Activated T-cell treated with anti-CD3 and anti-CD28 coated beads, Interleukin-2, amount 50 U/mL, for 24 hours (primary cell): ENCODE measurements at places on chromosomes 1 and 21.
A peak's percentile ranks its signal among the peaks of the same experiment; 100 is the strongest.

DNA sequence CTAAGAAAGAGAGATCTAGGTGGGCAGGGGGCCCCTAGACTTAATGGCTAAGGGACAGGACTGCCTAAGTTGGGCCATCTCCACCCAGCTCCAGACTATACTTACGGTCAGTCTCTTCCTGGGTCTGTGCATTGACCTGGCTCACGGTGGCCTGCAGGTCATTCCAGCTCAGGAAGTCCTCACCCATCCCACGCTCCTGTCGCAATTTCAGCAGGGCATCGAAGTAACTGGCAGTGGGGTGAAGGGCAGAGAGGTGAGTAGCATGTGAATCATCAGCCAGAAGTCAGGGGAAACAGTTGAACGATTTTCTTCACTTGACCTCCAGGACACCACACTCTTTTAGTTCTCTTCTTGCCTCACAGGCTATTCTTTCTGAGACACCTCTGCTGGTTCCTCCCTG lies 20.5 kb downstream of the IQGAP3 start:
- H3K4me1 ChIP-seq, result peaks cover 5% of the 10 kb centered on the region
- no peak for DNase-seq
- no peak overlapping the region for H3K4me3 ChIP-seq
- no peak overlapping the region for H3K27ac ChIP-seq
- H3K27me3 ChIP-seq, result no peaks in the 10 kb centered on the region

GRCh38 chr1:1959840-1960479 lies 40.9 kb upstream of the TMEM52 start:
- no peak overlapping the region for H3K27ac ChIP-seq
- peak; percentile 83 for DNase-seq
- H3K4me3 ChIP-seq, result no peak overlapping the region
- H3K36me3 ChIP-seq, result no peaks in the 10 kb centered on the region
- H3K4me1 ChIP-seq, result peaks cover 9% of the 10 kb centered on the region

- no peak overlapping the region for H3K27ac ChIP-seq
- no peak overlapping the region for H3K4me3 ChIP-seq
- peaks cover 20% of the 10 kb centered on the region for H3K36me3 ChIP-seq
- no peaks in the 10 kb centered on the region for H3K27me3 ChIP-seq
Measured at GRCh38 chr21:35005560-35006224, 43.4 kb downstream of the RUNX1 start.

DNA sequence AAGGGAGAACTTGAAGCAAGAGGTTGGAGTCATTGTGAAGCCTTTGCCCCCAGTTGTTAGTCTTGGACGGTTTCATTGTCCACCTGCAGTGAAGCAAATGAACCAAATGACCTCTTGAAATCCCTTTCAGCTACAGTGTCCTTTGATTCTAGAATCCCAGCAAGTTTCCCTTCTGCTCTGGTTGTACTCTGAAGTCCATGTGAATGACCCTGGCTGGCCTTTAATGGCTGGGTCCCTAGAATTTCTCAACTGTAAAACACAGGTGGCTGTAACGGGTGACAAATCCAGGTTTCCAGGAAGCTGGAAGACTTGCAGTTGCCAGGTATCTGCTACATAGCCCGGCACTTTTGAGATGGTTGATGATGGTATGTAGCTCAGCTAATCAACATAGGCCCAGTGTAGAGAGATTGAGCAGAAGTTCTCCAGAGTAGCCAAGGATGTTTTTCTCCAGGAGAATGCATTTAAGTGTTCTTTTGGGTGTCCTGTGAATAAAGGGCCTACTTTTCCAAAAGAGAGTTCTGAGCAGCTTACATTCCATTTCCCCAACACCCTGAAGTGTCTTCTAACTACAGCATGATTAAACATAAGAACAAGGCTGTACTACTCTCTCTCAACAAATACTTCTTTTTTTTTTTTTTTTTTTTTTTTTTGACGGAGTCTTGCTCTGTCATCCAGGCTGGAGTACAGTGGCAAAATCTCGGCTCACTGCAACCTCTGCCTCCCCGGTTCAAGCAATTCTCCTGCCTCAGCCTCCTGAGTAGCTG lies 17.6 kb upstream of the SLC30A1 start:
- H3K36me3 ChIP-seq, result no peaks in the 10 kb centered on the region
- H3K4me1 ChIP-seq, result peaks cover 9% of the 10 kb centered on the region
- no peak overlapping the region for H3K27ac ChIP-seq
- DNase-seq, result no peak
- H3K27me3 ChIP-seq, result peaks cover 4% of the 10 kb centered on the region

- no peaks in the 10 kb centered on the region for H3K27me3 ChIP-seq
- H3K4me1 ChIP-seq, result peaks cover 21% of the 10 kb centered on the region
- H3K4me3 ChIP-seq, result no peak overlapping the region
- no peak for DNase-seq
- no peak overlapping the region for H3K27ac ChIP-seq
- peaks cover 63% of the 10 kb centered on the region for H3K36me3 ChIP-seq
Measured at GRCh38 chr1:167776151-167776550, 54.4 kb downstream of the MPZL1 start.

- no peak for DNase-seq
- peaks cover 5% of the 10 kb centered on the region for H3K4me1 ChIP-seq
- H3K4me3 ChIP-seq, result no peak overlapping the region
- H3K27ac ChIP-seq, result no peak overlapping the region
- no peaks in the 10 kb centered on the region for H3K27me3 ChIP-seq
Measured at GRCh38 chr1:235409042-235409820, 42.0 kb downstream of the TBCE start.

- no peaks in the 10 kb centered on the region for H3K36me3 ChIP-seq
- no peaks in the 10 kb centered on the region for H3K4me1 ChIP-seq
- H3K27ac ChIP-seq, result no peak overlapping the region
- no peak for DNase-seq
Measured at GRCh38 chr1:24258735-24259424, 60.3 kb upstream of the GRHL3 start.

- no peak overlapping the region for H3K27ac ChIP-seq
- peaks cover 4% of the 10 kb centered on the region for H3K36me3 ChIP-seq
- no peak for DNase-seq
- no peak overlapping the region for H3K4me3 ChIP-seq
Measured at GRCh38 chr1:23500466-23500865, 16.5 kb upstream of the ASAP3 start.

- no peak for DNase-seq
- peaks cover 5% of the 10 kb centered on the region for H3K27me3 ChIP-seq
- H3K27ac ChIP-seq, result no peak overlapping the region
Measured at GRCh38 chr1:116031302-116031835, 55.1 kb downstream of the SLC22A15 start.

- DNase-seq, result no peak
- H3K27ac ChIP-seq, result no peak overlapping the region
- H3K36me3 ChIP-seq, result peaks cover 6% of the 10 kb centered on the region
- no peaks in the 10 kb centered on the region for H3K27me3 ChIP-seq
- H3K4me1 ChIP-seq, result no peaks in the 10 kb centered on the region
Measured at GRCh38 chr1:10664251-10664650, 132.2 kb downstream of the CASZ1 start.
